Renal pelvis (tissue), 12 donors: ENCODE measurements at places on chromosomes 4 and X. TPM values are rescaled to one million over a fixed set of nuclear protein-coding genes. Genes with fewer than 3 reads are reported as not detected.

The ZNF711 gene
- polyA plus RNA-seq = 75.4 TPM

The WDR45 gene
- 61.8 TPM for polyA plus RNA-seq

The PRICKLE3 gene
- polyA plus RNA-seq = 4.7 TPM

GRCh38 chrX:82711457-82711856 lies 796.6 kb upstream of the POU3F4 start:
- no peak for DNase-seq

DNA sequence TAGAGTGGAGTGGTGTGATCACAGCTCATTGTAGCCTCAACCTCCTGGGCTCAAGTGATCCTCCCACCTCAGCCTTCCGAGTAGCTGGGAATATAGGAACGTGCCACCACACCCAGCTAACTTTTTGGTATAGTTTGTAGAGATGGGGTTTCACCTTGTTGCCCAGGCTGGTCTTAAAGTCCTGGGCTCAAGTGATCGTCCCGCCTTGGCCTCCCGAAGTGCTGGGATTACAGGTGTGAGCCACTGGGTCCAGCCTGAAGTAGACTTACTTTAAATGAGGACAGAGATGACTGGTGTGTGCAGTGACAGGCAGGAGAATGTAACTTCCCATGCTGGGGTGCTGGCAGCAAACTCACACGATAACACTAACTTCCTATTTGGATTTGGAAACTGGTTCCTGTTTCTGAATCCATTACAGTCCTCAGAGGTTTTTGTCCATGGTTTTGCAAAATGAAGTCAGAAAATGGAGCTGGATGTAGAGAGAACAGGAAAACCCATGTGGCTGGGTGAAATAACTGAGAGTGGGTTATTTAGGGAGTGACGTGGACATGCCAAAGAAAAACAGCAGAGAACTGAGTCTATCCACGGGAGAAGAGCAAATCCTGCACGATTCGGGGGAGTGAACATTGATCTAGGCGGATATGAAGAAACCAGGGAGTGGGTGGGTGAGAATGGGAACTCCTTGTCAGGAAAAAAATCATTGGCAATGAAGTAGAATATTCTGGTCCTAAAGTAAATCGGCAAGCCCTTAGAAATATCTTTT lies 95.6 kb downstream of the GATB start:
- DNase-seq = no peak

DNA sequence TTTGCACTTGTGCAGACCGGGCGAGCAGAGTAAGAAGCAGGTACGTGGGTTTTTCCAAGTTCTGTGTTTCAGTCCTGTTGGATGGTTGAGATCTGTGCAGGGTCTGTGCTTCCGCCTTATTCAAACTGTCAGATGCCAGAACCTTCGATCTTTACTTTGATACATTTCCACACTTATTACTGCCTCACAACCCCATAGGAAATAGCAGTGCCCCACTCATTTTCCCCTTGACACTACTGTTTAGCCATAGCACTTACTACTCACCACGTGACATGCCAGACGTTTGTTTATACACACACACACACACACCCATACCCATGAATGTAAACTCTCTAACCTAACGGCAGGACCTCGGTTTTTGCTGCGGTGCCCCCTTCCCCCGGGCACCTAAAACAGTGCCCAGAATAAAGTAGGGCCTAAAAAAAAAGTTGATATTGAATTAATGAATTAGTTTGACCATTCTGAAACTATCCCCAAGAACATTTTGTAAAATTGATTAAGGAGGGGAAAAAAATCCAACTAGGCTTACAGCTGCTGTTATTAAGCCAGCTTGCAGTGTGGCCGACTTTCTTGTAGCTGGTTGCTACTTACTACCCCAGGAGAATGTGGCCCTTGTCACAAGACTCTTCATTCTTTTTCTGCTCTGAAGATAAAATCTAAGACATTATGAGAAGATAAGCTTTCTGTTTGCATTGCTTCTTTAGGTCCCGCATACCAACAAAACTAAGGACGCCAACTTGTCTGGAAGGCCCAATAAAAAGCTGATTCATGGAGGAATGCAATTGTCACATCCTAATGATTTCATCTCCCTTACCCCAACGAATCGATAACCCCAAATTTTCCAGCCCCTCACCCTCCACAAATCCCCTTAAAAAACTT lies 704 bp upstream of the SEPSECS start:
- DNase-seq = no peak

- DNase-seq = no peak
Observed at GRCh38 chr4:188396037-188396436, 256.8 kb downstream of the TRIML1 start.

GRCh38 chr4:174016251-174016650 lies 267.2 kb downstream of the FBXO8 start:
- DNase-seq = no peak
